ENCODE measurements at places on chromosomes 4 and X.

DNA sequence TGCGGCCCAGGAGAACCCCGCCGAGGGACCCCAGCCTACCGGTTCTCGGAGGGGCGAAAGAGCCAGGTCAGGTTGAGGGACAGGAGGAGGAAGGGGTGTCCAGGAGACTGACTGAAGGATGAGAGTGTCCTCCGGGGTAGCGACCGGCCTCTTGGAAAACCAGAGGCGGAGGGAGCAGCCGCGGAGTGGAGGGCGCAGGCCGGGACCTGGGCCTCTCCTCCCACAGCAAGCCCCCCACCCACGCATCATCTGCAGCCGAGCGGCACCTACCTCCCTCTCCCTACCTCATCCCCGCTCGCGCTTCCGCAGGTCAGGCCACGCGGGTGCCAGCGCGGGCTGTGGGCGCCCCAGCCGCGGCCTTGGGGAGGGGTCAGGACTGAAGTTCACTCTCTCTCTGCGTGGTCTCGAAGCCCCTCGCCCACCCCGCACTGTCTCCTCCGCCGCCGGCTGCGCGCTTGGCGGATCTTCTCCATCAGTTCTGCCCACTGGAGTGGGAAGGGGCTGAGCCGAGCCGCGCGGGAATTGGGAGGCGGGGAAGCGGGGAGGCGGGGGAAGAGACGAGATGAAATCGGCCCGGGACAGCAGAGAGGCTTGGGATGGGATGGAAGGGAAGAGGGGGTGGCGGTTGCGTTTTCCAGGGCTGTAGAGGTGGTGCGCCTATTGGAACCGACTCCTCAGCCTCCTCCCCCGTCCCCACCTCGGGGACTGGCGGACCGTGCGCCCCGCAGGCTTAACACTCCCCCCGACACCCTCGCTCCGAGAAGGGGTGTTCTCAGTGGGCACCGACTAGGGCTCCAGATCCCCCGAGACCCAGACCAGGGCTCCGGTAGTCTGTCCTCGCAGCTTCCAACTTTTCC, 1.8 kb downstream of the NLGN4X start:
- DNase-seq: no peak

DNA sequence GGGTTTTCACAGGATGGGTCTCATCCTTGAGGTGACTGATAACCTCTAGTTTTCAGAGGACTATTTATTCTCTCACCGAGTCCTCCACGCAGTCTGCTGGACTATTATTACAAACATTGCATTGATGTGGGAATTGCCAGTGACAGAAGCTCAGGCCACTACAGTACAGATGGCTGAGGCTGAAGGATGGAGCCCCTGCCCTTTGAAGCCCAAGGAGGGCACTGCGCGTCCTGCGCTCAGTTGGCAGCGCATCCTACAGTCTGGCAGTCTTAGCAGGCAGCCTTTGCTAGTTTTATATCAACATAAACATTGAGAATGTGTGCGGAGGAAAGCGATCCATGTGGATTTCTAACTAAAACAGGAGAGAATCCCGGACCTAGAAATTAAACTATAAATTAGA, 1.5 kb upstream of the RELL1 start:
- no peak for DNase-seq

- DNase-seq: no peak
These were observed 82.9 kb downstream of the DCLK2 start for GRCh38 chr4:150161109-150161508.

DNA sequence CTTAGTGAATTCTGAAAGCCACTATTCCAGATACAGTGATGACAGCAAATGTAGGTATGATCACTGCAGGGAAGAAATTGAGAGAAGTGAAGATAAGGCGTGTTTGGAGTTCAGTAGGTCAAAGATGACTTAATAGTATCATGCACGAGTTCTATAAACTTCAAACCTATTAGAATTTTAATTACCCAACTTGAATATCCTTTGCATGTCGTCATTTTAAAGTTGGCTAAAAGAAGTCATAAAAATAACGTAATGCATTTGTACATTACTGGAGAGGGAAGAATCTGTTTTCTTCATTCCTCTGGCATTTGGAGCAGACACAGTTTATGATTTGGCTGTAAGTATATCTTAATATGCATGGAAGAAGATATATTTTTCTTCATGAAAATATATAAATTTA, 68.6 kb upstream of the MXRA5 start:
- no peak for DNase-seq

DNA sequence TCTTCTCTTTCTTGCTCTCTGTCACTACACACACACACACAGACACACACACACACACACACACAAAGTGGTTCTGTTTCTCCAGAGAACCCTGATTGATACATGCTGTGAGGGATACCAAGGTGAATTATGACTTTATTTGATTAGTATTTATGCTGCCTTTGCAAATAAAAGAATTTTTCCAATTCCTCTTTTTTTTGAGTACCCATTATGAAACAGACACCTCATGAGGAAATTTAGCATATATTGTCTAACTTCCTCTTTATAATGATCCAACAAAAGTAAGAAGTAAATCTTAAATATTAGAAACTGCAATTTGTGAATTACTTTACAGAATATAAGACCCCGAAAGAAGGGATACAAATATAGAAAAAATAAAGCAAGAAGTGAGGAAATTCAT, 14.3 kb upstream of the RAB28 start:
- DNase-seq: no peak

GRCh38 chr4:94650690-94651089, 107.1 kb upstream of the BMPR1B start:
- DNase-seq: no peak

DNA sequence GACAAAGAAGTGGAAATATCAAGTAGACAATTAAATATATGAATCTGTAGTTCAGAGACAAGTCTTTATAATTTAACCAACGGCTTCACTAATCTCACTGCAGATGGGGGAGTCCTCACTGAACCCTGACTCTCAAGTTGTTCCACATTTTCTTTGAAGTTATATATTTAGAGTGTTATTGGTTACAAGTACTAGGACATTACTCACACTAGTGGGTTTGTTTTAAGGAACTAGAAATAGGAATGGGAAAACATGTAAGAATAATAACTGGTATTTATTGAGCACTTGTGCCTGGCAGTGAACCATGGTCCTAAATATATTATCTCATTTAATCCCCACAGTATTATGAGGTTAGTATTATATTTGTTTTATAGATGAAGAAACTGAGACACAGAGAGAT, 22.0 kb downstream of the MND1 start:
- DNase-seq: no peak

DNA sequence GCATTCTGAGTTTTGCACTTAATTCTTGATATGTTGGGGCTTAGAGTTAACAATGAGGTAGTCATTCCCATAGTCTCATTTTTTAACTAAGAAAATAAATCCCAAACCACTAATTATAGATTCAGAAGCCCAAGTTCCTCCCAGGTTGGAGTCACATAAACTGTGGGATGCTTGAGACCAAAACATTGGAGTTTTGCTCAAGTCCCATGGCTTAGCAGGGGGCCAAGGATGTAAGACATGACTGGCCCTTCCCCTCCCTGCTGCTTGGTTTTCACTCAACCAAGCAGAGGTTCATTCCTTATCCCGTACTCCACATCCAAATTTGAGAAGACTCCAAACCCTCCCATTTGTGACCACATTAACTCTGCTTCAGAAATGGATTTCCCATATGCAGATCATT, 101.3 kb downstream of the LIMCH1 start:
- no peak for DNase-seq

DNA sequence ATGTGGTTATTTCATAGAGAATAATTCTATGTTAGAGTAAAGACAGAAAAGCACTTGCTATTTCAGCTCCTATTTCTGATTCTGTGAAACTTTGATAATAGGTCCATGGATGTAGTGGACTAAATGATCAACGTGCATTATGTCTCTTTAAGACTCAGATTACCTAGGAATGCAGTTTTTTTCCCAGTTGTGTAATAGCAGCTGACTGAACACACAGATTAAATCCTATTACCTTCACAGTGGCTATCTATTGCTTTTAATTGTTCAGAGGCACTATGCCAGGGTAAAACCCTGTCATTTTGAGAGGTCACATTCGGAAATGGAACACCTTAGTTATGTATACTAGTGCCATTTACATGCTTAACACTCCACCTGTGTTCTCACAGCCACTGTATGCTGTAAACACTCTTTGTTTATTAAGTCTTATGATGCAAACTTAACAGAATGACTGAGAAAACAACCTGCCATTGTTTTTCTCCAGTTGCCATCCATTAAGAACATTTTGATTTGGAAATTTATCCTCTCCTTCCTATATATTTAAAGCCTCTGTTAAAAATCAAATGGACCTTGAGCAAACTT, 70.5 kb downstream of the HPGD start:
- DNase-seq: peak; percentile 10

GRCh38 chrX:149825424-149825823, 43.7 kb downstream of the MAGEA9 start:
- peak; percentile 4 for DNase-seq

DNA sequence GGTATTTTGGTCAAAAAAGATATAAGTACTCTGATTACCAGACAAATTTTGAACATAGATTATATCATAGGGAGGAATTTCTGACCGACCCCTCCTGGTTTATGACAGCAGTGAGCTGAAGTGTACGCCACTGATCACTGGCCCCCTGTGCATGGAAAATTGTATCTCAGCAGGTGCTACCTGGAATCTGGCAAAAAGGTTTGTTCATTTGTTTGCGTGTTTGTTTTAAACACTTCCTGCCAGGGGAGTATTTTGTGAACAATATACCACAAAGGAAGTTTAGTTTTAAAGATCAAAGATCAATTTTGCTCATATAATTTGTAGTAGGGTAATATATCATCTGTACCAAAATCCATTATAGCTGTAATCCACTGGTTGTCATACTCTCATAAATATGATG, 219.7 kb upstream of the TENM3 start:
- no peak for DNase-seq

DNA sequence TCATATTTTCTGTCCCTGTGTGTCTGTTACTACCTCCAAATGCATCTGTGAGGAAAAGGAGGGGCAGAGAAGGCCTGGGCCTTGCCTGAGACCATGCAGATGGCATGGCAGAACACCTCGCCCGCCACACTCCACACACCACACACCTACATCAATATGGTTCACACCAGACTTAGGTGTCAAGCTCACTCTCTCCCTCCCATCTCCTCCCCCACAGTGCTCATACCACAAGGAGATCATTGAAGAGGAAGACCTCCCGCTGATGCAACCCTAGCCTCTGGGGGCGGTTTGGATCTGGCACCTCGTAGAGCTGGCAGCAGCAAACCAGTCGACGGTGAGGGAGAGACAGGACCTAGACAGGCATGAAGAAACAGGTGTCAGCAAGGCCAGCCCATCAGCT, 16.6 kb upstream of the KDM5C start:
- no peak for DNase-seq

DNA sequence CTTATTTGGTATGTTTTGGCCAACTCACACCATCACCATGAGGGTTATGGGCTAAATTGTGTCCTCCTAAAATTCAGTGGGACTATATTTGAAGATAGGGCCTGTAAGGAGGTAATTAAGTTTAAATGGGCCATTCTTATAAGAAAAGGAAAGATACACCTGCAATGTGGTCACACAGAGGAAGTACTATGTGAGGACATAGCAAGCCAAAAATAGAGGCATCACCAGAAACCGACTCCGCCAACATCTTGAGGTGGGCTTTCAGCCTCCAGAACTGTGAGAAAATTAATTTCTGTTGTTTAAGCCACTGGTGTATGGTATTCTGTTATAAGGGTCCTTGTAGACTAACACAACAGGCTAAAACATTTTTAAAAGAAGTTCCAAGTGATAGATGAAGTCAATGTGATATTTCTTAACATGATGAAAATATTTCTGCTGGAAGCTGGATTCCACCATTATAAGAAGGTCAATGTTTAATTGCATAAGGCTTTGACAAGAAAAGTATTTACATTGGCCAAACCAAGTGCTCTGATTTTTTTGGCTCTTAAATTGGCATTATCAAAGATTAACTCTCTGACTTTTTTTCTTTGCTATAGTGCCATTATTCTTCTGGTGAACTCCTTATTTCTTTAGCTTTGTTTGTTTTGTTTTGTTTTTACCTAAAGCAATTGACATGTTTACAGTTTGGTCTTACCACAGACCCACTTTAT, 540.9 kb downstream of the PPARGC1A start:
- no peak for DNase-seq

- DNase-seq: peak; percentile 9
These were observed 96.4 kb upstream of the TRPC5OS start for GRCh38 chrX:111779582-111779981.

DNA sequence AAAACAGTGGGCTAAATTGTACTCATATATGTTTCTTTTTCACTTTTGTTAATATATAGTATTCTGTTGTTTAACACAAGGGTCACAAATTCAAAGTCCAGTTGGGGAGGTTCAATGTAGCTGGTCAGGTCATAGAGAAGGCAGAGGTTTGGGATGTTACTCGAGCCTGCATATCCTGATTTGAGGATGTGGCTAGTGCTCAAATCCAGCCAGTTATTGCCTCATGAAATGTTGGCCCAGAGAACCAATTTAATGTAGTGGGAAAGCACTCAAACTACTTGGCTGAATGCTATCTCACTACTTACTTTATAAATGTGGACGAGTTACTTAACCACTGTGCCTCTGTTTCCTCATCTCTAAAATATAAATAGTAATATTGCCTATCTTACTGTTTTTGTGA, 12.5 kb downstream of the USO1 start:
- no peak for DNase-seq

GRCh38 chr4:101258883-101259282, 88.4 kb downstream of the PPP3CA start:
- no peak for DNase-seq

GRCh38 chr4:140222171-140222570, 68.2 kb upstream of the MAML3 start:
- DNase-seq: peak; percentile 72

GRCh38 chrX:132114607-132115006, 13.2 kb downstream of the FRMD7 start:
- DNase-seq: no peak

DNA sequence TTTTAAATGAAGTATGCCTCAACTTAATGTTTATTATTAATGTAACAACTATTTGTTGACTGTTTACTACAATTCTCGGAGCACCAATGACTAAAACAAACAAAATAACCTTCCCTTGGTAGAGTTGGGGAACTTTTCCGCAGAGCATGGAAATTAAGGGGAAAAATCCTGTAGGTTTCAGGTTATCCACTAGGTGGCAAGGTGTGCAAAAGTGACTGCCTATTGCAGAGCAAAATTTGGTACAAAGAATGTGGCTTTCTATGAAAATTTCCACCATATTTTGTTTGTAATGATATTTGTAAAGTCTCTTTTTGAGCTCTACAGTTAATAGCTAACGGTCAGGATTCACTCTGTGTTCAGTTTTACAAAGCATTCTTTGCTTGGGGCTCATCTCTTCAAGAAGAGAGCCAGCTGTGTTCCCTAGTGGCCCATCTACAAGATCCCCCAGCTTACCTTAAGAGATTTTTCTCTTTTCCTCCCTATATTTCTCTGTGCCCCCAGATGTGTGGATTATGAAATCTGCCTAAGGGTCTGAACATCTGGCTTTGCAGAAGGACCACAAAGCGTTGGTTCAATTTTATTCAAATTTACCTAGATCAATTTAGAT, 61.1 kb downstream of the FBXO8 start:
- DNase-seq: peak; percentile 42

Data from epithelial cell of esophagus (primary cell).